ENCODE measurements at places on chromosomes 13 and 19. TPM values are rescaled to one million over a fixed set of nuclear protein-coding genes. Genes with fewer than 3 reads are reported as not detected.

COL4A2 gene
- total RNA-seq, result 131 TPM

CACNG8 gene
- total RNA-seq, result 3.9 TPM

OR4F17 gene
- not detected for total RNA-seq

NLRP7 gene
- 1.8 TPM for total RNA-seq

FCAR gene
- total RNA-seq, result not detected

PGLYRP1 gene
- total RNA-seq, result not detected

DCT gene
- not detected for total RNA-seq

FFAR1 gene
- total RNA-seq, result not detected

DNA sequence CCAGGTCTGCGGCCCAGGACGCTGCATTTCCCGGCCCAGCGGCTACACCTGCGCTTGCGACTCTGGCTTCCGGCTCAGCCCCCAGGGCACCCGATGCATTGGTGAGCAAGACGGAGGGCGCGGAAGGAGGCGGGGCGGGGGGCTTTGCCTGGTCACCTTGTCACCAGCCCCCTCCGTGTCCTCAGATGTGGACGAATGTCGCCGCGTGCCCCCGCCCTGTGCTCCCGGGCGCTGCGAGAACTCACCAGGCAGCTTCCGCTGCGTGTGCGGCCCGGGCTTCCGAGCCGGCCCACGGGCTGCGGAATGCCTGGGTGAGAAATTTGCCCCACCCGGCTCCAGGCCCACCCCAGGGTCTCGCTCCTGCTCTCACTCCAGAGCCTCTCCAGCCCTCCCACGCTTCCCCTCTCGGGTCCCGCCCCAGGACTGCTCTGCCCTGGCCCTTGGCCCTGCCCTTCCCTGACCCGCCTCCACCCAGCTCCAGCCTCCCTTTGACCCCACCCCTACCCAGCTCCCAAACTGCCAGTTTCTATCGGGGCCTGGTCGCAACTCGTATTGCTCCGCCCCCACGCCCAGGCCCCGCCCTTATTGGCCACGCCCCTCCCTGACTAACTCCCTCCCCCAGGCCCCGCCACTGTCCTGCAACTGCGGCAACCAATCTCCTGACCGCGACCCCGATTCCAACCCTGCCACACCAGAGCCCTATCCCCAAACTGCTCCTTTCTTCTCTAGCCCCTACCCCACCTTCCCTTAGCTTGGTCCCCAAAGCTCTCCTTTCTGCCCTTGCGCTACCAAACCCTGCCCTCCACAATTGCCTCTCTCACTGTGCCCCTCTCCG is 8.6 kb downstream of the LTBP4 start:
- peak overlapping the region; percentile 68 for H3K4me3 ChIP-seq
- H3K36me3 ChIP-seq, result no peaks in the 10 kb centered on the region
- H3K4me1 ChIP-seq, result peaks cover 12% of the 10 kb centered on the region
- DNase-seq, result peak; percentile 95
- H3K27ac ChIP-seq, result no peak overlapping the region

- H3K27me3 ChIP-seq, result no peaks in the 10 kb centered on the region
- no peaks in the 10 kb centered on the region for H3K4me1 ChIP-seq
- no peak overlapping the region for H3K4me3 ChIP-seq
- no peaks in the 10 kb centered on the region for H3K36me3 ChIP-seq
- no peak overlapping the region for H3K27ac ChIP-seq
Measured at GRCh38 chr19:32241306-32241705, 104.1 kb upstream of the ZNF507 start.

DNA sequence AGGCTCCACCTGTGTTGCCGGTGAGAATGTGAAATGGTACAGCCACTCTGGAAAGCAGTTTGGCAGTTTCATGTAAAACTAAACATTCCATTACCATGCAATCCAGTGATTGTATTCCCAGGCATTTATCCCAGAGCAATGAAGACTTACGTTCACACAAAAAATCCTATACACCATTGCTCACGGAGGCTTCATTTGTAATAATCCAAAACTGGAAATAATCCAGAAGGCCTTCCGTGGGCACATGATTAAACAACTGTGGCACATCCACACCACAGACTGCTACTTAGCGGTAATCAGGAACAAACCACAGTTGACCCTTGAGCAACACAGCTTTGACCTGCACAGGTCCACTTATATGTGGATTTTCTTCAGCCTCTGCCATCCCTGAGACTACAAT is 339.7 kb downstream of the MTUS2 start:
- H3K4me1 ChIP-seq, result no peaks in the 10 kb centered on the region
- no peak overlapping the region for H3K27ac ChIP-seq

DNA sequence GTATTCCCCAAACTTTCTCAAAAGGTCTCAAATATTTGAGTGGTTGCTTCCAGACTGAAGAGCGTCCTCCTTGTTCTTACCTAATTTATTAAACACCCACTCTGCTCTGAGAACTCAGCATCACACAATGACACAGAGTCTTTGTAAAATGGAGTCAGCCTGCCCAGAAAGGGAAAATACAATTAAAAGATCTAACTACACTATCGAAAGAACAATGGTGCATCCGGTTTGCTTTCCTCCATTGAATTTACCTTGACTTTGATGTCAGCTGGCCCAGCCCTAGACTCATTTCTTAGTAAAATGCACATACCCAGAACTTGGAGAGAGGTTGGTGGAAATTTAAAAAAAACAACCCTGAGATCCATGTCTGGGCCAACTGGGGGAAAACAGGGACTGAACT is 120.7 kb upstream of the SERP2 start:
- no peaks in the 10 kb centered on the region for H3K27me3 ChIP-seq
- H3K4me1 ChIP-seq, result peaks cover 11% of the 10 kb centered on the region
- H3K4me3 ChIP-seq, result no peak overlapping the region
- no peak for DNase-seq
- no peak overlapping the region for H3K27ac ChIP-seq
- H3K36me3 ChIP-seq, result no peaks in the 10 kb centered on the region

DNA sequence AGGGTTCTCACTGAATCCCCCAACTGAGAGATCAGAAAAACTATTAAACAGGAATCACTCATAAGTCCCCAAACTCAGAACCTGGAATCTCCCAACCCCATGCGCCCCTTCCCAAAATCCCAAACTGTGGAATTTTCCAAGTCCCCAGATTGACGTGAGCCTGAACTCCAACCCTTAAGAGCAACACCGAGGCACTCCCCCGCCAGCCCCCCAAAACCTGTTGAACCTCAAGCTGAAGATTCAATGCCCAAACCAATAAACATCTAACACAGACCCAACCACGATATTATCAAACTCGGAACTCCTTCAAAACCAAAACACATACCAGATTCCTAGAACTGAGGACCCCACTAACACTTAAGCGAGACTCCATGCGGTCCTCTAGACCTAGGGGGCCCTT is 599 bp downstream of the IZUMO1 start:
- DNase-seq, result no peak
- H3K4me3 ChIP-seq, result peak overlapping the region; percentile 56
- H3K36me3 ChIP-seq, result 0 out of 2 replicates have a peak, but pooled peaks cover 6% of the 10 kb centered on the region
- H3K4me1 ChIP-seq, result peaks cover 15% of the 10 kb centered on the region
- peaks cover under 1% of the 10 kb centered on the region for H3K27me3 ChIP-seq
- peak overlapping the region; percentile 81 for H3K27ac ChIP-seq

DNA sequence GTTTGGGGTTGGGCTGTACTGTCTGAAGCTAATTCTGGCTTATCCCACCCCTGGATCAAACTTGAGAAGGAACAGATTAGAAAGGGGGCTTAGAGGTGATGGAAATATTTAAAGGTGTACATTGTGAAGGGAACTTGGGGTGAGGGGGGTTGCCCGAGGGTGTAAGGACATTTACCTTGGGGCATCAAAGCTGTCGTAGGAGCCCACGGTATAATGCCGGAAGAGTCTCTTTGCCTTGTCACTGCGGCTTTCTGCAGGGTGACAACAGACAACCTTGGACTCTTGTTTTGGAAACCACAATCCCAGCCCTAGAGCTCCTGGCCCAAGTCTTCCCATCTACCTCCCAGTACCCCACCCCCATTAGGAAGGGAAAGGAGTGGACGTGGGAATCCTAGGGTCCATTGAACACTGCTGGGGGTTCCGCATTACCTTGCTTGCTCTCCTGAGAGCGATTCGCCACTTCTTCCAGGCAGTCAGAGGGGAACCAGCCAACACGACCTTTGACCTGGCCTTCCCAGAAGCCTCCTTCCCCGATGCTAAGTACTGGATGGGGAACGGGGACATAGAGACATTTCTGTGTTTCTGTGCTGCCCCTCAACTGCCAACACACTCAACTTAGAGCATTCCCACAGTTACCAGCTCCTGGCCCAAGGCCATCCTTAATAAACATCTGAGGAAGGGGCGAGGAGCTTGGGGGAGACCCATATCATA is 22.0 kb downstream of the SHANK1 start:
- H3K4me1 ChIP-seq, result peaks cover 4% of the 10 kb centered on the region
- peaks cover 79% of the 10 kb centered on the region for H3K27me3 ChIP-seq
- DNase-seq, result no peak

DNA sequence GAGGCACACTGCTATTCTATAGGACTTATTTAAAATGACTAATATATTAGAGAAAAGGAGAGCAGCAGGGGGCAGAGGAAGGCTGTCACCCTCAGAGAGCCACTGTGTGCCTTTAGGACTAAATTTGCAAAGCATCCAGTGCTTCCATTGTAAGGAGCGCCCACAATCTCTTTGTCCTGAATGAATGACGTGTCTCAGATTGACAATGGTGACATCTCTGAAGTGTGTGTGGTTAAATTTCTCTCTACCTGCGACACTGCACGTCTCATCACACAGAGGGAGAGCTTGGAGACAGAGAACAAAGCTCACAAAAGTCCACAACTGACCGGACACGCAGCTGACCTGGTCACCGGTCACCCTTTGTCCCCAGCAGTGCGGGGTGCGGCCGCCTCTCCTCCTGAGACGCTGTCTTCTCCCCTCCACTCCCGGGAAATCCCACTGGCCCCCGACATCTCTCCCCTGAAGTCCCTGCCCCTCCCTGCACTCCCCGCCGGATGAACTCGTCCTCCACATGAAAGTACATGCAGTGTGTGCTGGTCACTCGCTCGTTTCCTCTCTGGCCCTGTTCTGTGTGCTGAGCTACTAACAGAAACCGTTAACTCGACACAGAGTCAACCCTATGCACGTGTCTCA is 107.2 kb downstream of the RAB20 start:
- DNase-seq, result no peak
- peaks cover 12% of the 10 kb centered on the region for H3K4me1 ChIP-seq
- peak overlapping the region; percentile 70 for H3K27ac ChIP-seq
- H3K4me3 ChIP-seq, result no peak overlapping the region

- H3K27ac ChIP-seq, result no peak overlapping the region
- DNase-seq, result no peak
- H3K4me3 ChIP-seq, result no peak overlapping the region
- H3K27me3 ChIP-seq, result no peaks in the 10 kb centered on the region
- peaks cover 4% of the 10 kb centered on the region for H3K36me3 ChIP-seq
- H3K4me1 ChIP-seq, result no peaks in the 10 kb centered on the region
Measured at GRCh38 chr19:56097776-56098175, 23.3 kb downstream of the ZNF787 start.

DNA sequence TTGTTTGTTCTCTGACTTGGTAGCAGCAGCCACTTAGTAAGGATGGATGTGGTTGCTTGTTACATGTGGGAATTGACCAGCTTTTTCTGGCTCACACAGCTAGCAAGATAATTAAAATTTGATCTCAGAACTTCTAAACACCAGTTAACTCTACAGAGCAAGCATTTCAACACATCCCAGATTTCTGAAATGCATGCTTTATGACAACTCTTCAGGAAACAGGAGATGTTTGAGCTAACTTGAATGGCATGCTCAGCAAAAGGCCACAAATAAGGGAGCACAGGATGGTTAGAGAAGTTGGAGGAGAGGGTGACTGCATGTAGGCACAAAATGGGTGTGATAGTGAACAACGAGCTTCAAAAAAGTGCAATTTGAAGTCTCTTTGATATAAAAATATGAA is 167.1 kb upstream of the SPRY2 start:
- H3K27ac ChIP-seq, result no peak overlapping the region
- H3K4me3 ChIP-seq, result no peak overlapping the region
- H3K36me3 ChIP-seq, result no peaks in the 10 kb centered on the region
- no peaks in the 10 kb centered on the region for H3K27me3 ChIP-seq
- no peaks in the 10 kb centered on the region for H3K4me1 ChIP-seq
- DNase-seq, result no peak

GRCh38 chr13:112719016-112719415 is 29.2 kb downstream of the ATP11A start:
- DNase-seq, result no peak
- H3K4me1 ChIP-seq, result peaks cover 47% of the 10 kb centered on the region
- 0 out of 2 replicates have a peak overlapping the region, but pooled peaks have one; percentile 55 for H3K27ac ChIP-seq
- H3K27me3 ChIP-seq, result no peaks in the 10 kb centered on the region
- no peaks in the 10 kb centered on the region for H3K36me3 ChIP-seq

DNA sequence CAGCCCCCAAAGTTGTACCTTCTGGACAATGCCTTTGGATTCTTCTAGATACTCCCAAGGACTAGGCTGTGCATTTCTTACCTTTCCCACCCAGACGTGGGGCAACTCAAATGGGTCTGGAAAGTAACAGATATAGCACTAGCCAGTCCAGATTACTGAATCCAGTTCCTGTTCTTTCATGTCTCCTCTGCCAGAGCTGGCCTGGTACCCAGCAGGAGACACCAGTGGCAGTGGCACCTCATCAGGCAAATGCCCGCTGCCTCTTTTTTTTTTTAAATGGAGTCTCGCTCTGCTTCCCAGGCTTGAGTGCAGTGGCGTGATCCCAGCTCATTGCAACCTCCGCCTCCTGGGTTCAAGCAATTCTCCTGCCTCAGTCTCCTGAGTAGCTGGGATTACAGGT is 43.2 kb downstream of the N4BP2L2 start:
- H3K36me3 ChIP-seq, result no peaks in the 10 kb centered on the region
- no peak overlapping the region for H3K4me3 ChIP-seq
- no peak for DNase-seq
- H3K27ac ChIP-seq, result no peak overlapping the region

DNA sequence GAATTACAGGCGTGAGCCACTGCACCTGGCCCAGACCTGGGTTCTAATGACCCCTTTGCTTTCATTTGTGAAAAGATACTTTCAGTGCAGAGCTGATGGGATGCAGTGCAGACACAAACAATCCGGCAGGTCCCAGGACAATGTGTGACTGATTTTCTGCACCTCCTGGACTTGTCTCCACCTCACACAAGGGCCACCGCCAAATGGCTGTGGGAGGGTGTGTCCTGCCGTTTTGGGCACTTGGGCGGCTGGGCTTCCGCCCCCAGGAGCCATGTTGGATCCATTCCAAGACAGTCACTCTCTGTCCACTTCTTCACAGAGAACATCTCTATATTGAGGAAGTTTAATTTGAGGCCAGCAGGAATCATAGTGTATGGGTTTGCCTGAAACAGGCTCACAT is 112.3 kb upstream of the ZNF507 start:
- H3K4me3 ChIP-seq, result no peak overlapping the region
- H3K27me3 ChIP-seq, result no peaks in the 10 kb centered on the region
- no peaks in the 10 kb centered on the region for H3K36me3 ChIP-seq
